ELR (cell line): ENCODE measurements at places on chromosomes 11 and 22.

- no peak for DNase-seq
These were observed 4.4 kb downstream of the TP53I11 start for GRCh38 chr11:44946263-44946662.

GRCh38 chr22:21754523-21754922 lies 18.9 kb upstream of the YPEL1 start:
- DNase-seq = no peak

- DNase-seq = no peak
These were observed 985.8 kb downstream of the TBC1D22A start for GRCh38 chr22:47748271-47748670.

DNA sequence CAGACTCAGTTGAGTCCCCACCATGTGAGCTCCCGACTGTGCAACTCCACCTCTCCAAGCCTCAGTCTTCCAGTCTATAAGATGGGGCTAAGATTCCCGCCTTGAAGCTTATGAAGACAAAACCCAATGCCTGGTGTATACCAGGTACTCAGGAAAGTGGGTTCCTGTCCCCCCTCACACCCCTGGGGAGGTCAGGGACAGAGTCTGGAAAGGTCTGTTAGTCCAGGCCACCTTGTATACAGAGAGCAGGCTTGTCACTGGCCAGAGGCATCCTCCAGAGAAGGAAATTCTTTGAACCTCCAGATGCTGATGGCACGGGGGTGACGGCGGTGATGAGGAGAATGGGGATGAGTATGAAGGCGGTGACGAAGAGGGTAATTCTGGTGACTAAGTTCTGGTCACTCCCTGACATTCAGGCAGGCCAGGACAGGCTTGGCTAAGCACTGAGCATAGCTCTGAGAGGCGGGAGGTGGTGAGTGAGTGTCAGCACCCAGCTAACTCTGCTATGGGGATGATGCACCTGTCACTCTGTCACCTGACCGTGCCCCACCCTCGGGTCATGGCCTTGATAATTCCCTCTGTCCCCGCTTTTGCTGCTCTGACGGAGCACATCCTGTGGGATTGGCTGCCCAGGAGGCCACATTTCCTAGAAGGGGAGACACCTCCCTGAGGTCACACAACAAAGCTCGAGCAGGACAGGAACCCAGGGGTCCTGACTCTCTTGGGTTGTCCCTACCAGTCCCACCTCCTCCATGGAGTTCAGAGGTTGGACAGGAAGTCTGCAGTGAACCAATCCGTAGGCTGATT lies 30.9 kb upstream of the CSNK1E start:
- peak; percentile 83 for DNase-seq

GRCh38 chr11:1052133-1053011 lies 15.9 kb upstream of the MUC6 start:
- no peak for DNase-seq

DNA sequence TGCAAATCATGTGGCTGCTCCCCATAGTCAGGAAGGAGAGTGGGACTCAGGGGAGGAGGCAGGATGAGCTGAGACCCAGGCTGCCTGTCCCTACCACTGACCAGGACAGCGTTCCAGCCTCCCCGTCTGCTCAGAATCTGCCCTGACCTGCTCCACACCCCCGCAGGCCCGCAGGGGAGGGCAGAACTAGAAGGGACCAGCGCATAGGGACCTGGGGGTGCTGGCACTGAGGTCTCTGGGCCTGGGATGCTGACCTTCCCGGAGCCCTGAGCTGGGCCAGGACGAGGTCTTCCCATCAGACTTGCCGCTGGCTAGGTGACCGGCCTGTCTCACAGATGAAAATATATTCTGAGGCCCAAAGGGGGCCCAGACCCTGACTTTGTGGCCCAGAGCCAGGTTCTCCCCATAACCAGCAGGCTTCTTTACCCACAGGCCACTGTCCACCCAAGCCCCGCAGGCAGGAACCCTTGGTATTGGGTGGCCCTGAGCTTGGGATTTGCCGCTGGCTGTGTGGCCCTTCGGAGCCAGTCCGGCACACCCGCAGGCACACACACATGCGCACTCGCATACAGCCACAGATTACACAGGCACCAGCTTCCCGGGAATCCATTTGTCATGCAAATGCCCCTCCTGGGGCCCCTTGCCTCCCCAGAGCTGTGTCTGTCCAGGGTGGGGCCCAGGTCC lies 13.8 kb upstream of the PIM3 start:
- DNase-seq = no peak

DNA sequence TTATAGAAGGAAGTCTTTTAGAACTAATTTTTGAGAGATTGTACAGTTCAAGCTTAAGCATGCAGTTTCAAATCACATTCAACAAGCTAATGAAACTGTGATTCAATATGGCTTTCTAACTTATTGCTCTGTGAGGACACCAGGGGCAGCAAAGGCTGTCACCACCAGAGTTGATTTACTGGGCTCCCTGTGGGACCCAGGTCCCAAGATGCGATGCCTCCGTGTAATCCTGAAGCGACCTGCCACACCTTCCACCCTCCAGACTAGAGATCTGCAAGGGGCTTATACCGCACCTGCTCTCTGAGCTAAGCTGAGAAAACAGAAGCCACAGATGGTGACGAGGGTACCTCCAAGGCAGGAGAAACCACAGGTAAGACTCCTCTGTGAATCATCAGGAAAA lies 918 bp upstream of the OR51Q1 start:
- no peak for DNase-seq

GRCh38 chr11:26904132-26904531 lies 89.8 kb upstream of the FIBIN start:
- no peak for DNase-seq
